ENCODE measurements at places on chromosomes 7 and 10.

DNA sequence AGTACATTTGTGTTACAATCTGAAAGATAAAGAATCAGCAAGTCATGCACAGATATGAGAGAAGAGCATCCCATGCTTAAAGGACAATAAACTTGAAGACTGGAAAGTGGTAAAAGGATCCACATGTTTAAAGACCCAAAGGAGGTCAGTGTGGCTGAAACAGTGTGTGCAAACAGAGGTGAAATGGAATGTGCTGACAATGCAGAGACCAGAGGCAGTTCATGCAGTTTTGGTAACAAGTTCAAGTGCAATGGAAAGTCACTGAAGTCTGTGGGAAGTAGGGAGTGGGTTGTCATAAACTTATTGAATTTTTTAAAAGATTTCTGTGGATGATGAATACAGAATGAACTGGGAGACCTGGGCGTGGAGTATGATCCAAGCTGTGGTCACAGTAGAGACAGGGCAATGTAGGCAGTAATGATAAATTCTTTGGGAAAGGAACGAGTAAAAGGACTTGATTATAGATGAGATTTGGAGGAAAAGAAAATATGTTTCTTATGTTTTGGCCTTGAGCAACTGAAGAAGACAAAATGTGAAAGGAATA, 408.0 kb downstream of the HGF start:
- DNase-seq = no peak

- no peak for DNase-seq
These were observed 1.3 kb downstream of the NAMPT start for GRCh38 chr7:106283501-106283830.

GRCh38 chr7:39924122-39924521, 25.9 kb upstream of the CDK13 start:
- no peak for DNase-seq

GRCh38 chr10:96321822-96322221, 17.6 kb downstream of the DNTT start:
- no peak for DNase-seq

- peak; percentile 25 for DNase-seq
These were observed 1.1 kb downstream of the AHR start for GRCh38 chr7:17299483-17299991.

DNA sequence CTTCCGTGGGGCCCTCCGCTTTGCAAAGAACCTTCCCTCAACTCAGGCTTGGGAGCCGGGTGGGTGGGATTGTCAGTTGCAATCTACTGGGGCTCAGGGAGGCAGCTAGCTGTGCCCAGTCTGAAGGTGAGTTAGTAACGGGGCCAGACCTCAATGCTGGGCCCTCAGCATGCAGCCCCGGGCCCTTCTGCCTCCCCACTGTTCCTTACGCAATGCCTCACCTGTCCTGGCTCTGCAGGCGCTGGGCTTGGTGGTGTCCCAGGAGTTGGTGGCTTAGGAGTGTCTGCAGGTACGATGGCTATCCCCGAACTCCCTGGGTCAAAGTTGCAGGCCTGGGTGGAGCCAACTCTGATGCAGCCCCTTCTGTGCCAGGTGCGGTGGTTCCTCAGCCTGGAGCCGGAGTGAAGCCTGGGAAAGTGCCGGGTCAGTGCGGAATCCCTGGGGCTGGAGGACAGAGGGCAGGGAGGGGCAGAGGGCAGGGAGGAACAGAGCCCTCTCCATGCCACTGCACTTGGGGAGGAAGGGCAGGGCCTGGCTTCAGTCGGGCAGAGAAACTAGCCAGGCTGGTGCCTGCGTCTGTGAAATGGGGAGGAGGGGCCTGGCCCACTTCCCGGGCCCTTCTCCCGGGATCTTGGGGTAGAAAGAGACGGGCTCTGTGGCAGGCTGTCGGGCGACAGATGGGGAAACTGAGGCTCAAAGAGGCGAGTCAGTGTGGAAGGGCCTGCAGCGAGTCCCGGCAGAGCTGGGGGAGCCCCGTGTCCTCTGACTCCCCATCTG, 15.0 kb downstream of the ELN start:
- DNase-seq = no peak

All from activated T-cell treated with anti-CD3 and anti-CD28 coated beads, Interleukin-2, amount 50 U/mL, for 1 hour (primary cell).